Adrenal gland (tissue), 19 donors: ENCODE measurements at places on chromosomes 2 and 18.

GRCh38 chr18:56727399-56727798 is 76.2 kb downstream of the WDR7 start:
- no peak for DNase-seq

DNA sequence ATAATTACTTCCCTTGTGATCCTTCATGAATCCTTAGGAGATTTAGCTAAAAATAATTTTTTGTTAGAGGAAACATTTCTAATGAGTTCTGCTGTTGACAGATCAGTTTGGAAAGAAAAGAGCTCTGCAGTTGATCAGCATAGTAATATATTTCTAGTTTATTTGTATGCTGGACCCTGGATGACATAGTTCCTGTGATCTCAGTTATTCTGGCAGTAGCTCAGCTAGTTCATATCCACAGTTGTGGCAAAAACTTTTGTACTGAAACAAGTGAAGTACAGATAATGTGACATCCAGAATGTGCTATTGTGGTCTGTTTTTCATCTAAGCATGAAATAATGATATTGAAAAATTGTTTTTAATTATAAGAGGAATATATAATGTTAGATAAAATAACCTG is 33.7 kb downstream of the ABI2 start:
- no peak for DNase-seq

GRCh38 chr18:63273222-63273927 is 46.2 kb downstream of the BCL2 start:
- DNase-seq = no peak

- no peak for DNase-seq
These were observed 13.9 kb downstream of the ARPC2 start for GRCh38 chr2:218230882-218231281.

GRCh38 chr2:70779911-70780545 is 10.4 kb downstream of the FIGLA start:
- no peak for DNase-seq
